ENCODE measurements at places on chromosomes 3 and 15.

DNA sequence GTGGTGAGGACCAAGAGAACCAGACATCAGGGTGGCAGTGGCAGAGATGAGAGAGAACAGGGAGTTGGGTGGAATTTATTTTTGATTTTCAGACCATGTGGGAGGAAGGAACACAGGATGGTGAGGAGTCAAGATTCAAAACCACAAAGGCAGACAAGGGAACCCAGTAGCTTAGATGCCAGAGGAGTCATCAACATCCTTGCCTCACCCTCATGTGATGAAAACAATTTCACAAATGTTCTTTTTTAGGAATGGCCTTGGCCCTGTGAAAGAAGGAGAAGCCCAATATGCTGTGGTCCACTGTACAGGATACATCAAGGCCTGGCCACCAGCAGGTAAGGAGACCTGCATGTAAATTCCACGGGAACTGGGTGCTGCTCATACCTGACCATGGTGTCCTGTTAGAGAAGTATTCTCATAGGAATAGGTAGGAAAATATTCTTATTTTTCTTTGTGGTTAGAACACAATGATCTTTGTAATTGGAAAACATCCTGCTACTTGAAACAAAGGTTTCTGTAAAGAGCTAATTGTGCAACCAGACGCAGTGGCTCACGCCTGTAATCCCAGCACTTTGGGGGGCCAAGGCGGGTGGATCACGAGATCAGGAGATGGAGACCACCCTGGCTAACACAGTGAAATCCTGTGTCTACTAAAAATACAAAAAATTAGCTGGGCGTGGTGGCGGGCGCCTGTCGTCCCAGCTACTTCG, 110.0 kb downstream of the ARNT2 start:
- no peak for DNase-seq

- DNase-seq, result no peak
These were observed 203.8 kb downstream of the RBMS3 start for GRCh38 chr3:29484633-29485032.

DNA sequence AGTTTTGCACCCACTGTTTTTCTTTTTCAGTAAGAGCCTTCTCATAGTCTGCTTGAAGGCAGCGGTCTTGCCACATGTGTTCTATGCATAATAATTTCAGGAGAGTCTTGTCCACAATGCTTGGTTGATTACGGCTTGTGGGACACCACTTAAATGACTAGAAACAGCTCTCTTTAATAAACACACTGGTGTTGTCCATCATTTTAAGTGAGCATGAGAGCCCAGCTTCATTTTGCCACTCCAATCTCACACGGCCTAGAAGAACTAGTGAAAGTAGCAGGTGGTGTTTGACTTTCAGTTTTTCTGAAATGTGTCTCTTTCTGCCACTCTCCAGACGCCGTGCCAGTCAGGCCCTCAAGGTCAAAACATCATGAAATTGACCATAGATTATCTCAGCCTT, 292.1 kb downstream of the LPP start:
- no peak for DNase-seq

DNA sequence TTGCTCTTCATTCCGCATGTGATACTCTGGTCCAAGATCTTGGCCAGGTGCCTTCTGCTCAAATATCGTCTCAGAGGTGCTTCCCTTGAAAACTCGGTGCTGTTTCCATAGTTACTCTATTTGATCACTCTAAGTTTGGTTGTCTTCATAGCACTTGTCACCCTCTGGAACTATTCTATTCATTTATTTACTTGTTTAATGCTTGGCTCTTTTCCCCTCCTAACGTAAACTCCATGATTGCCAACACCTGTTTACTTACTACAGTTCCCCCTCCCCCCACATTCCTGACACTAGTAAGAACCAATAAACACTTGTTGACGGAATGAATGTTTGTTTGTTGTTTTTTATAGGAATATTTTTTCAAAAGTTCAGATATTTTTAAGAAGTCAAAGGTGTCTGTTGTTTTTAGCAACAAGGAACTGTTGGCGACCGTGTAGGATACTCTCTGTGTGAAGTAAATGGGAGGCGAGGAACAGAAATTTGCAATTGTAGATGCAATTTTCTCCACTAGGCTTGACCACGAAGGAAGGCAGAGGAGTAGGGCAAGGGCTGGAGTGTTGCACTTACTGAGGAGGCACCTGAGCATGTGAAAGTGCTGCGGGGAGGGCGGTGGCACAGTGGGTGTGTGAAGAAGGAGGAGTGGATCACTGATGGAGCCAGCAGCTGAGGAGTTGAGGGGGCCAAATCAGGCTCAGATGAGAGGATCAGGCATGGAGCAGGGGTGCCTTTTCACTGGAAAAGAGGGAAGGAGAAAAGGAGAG, 48.4 kb downstream of the MOBP start:
- DNase-seq, result no peak

DNA sequence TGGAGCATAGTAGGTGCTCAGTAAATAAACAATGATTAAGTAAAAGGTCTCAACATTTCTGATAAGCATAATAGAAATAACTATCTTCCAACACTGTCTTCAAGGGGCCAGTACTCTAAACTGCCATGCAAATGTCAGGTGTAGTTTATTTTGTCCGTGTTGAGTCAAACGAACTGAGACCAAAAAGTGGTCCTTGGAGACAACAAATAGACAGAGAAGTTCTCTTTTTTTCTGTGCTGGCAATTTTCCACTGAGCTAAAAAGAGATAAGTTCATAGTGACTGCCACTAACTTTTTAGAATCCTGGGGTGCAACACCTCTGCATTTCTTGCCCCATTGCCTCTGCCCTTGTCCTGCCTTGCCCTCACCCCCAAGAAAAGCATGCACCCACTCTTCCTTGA, 14.7 kb upstream of the MBNL1 start:
- no peak for DNase-seq

GRCh38 chr3:170603770-170604510, 18.1 kb upstream of the SLC7A14 start:
- DNase-seq, result no peak

- DNase-seq, result no peak
These were observed 121.9 kb downstream of the CHST2 start for GRCh38 chr3:143241481-143241951.

GRCh38 chr15:60673918-60674558, 195.1 kb upstream of the ICE2 start:
- DNase-seq, result no peak

DNA sequence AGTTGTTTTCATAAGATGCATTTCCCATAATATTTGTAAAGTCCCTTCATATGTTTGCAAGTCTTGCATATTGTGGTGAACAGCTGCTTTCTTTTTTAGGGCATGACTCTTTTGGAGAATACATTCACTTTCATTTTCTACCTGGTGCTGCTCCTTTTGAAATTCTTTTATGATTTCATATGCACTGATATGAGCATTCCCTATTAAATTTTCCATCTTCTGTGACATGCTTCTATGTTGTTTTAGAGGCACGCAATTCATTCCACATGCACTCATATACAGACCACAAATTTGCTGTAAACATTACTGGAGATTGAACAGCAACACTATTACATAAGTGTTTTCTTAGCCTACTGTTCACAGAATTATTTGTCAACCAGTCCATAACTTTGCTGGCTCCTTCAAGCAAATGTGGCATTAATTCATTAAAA, 92.8 kb upstream of the TNFSF10 start:
- DNase-seq, result no peak

- no peak for DNase-seq
These were observed 287.4 kb downstream of the UACA start for GRCh38 chr15:70475921-70476320.

DNA sequence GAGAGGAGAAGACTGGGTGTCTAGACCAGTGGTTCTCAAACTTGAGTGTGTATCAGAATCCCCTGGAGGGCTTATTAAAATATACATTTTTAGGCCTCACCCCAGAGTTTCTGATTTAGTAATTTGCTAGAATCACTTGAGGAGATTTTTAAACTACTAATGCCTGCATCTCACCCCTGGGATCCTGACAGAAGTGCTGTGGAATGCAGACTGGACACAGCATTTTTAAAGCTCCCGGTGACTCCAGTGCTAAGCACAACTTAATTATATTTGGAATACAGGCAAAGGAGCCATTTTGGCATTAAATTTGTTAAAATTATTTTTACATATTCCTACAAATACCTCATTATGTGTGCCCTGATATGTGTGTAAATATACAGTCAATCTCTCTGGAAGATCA, 26.7 kb upstream of the COL6A6 start:
- no peak for DNase-seq
